Right forelimb (tissue), 1 donor: ENCODE measurements at places on chromosomes 1 and 21.

DNA sequence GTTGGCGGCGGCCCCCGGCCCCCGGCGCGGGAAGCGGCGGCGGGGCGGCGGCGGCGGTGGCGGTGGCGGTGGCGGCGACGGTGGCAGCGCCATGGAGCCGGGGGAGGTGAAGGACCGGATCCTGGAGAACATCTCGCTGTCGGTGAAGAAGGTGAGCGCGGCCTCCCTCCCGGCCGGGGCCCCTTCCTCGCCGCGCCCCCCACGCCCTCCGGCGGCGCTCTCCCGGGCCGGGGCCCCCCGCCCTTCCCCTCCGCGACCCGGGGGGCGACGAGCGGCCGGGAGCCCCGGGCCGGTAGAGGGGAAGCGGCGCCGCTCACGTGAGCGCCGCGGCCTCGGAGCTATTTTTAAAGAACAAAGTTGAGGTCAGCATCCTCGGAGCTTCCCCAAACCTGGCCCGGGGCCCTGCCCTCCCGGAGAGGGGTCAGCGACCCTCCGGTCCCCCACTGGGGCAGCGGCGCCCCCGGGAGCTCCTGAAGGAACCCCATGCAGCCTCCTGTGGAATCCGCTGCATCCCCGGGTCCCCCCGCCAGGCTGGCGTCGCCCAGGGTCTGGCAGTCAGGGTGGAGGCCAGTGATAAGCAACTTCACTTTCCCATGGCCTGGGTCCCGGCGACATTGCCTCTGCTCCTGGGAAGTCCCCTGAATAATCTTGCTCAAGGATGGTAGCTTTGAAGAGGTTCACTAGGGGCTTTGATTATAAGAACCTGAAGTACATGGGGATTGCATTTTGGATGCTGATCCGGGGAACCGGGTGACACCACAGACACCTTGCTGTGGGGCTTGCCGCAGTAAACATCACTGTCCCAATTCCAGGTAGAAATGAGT lies 560 bp downstream of the PLEKHM2 start:
- peak; percentile 64 for DNase-seq

DNA sequence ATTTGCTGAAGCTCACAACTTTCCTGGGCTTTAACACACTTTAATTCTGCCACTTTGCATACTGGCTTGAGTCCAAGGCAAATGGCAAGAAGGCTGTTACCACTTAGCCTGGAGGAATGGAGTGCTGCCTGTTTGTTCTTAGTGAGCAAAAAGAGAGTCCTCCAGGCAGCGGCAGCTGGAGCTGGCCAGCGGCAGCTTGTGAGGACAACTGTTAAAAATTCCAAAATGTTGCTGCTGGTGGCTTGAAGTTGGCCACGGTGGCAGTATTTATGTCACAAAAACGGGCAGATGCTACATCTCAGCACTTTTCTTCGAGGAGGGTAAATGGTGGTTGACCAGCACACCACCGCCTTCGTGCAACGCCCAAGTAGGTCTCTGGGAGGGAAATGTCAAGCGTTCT lies 27.3 kb downstream of the STPG1 start:
- no peak for DNase-seq

DNA sequence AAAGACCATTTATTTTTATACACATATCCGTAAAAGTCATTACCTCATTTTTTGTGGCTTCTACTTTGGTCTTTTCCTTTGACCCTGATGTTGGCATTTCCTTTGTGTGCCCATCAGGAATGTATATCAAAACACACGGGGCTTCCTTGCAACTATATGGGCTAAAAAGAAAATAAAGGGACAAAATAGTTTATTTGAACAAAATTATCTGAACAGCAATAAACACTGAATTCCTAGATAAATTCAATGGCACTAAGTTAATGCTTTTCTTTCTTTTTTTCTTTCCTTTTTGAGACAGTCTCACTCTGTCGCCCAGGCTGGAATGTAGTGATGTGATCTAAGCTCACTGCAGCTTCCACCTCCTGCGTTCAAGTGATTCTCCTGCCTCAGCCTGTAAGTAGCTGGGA lies 45.2 kb downstream of the EPRS1 start:
- no peak for DNase-seq

GRCh38 chr1:117587499-117588356 lies 18.1 kb upstream of the TENT5C start:
- no peak for DNase-seq

DNA sequence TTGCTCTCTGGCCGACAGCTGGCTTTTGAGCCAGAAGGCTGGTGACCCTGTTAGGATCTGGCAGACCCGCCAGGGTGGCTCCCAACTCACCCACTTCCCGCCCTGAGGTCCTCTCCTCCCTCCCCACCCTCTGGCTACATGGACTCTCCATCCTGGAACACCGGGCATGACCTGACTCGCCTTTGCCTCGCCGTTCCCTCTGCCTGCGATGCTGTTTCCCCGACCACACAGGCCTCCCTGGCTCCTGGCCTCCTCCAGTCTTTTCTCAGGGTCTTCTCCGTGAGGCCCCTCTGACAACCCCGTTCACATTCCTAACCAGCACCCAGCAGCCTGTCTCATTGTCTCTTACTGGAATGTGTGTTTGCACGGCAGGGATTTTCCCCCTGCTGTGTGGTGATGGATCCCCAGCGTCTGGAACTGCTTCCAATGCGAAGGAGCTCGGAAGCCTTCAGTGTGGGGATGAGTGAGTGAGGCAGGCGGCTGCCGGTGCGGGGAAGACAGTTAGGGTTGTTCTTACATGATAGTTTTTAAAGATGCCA lies 46.0 kb upstream of the POFUT2 start:
- DNase-seq: no peak

GRCh38 chr1:69733061-69733460 lies 165.3 kb downstream of the LRRC7 start:
- DNase-seq: no peak

DNA sequence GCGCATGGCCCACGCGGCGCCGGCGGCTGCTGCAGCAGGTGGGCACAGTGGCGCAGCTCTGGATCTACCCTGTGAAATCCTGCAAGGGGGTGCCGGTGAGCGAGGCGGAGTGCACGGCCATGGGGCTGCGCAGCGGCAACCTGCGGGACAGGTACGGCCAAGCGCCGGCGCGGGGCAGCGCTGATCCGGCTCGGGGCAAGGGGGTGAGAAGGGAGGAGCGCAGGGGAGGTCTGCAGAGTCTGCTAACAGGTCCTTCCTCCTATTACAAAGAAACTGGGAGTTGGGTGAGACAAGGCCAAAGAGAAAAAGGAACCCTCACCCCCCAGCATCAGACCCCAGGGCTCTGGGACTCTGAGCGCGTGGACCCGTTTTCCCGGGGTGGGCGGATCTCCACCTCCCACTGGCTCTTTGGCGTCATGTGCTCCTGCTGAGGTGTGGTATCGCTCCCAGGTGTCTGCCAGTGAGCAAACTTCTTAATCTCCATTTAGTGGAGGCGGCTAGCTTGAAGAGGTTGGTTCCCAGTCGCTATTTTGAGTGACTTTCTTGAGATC lies 431 bp downstream of the MTARC1 start:
- no peak for DNase-seq

DNA sequence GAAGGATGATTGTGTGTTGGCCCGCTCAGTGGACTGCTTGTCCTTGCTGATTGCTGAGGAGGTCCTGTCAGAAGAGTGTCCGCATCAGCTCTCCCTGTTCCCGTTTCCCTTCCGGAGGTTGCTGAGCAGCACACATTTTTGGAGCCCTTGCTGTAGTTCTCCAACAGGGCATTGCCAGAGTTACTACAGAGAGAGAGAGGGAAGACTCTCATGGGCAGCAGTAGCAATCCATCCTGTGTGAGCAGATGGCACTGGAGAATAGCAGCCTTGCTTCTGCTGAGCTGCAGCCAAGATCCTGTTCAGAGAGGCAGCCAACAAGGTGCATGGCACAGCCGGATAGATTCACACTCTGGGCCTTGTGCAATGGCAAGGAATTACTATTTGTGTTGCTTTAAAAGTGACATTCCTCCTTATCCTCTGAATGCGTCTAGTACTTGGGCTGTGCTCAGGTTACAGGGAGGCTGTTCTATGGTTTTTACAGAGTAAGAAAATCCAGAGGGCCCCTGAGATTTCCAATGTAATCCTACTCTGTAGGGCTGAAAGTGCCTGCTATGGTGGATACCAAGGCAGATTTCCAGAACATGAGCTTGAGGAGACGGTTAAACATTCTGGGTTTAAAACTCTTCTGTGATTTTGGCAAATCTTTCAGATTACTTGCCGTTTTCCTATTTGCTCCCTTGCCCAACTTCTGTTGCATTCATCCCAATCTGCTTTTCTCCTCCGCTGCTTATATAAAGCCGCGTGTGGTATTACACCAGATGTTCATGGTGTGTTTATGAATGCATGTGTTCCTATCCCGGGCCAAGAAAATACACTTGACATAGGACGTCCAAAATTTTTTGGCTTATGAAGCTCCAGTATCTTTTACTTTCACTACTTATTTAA lies 27.4 kb downstream of the AK4 start:
- DNase-seq: peak; percentile 51

DNA sequence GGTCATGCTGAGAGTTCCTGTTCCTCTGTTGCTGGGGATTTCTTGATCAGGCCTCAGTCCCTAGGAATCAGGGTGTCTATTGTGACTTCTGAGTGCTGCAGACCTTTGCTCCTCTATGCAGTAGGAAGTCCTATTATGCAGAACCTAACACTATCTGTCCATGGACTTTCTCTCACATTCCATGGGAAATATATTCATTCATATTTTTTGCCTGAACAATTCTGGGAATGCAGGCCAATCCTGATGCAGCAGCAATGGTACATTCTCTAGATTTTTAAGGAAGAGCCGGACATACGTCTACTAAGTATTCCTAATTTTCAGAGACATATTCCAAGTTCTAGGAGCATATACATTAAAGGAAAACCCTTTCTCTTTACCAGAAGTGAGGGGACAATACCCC lies 61.1 kb upstream of the C1orf87 start:
- no peak for DNase-seq

DNA sequence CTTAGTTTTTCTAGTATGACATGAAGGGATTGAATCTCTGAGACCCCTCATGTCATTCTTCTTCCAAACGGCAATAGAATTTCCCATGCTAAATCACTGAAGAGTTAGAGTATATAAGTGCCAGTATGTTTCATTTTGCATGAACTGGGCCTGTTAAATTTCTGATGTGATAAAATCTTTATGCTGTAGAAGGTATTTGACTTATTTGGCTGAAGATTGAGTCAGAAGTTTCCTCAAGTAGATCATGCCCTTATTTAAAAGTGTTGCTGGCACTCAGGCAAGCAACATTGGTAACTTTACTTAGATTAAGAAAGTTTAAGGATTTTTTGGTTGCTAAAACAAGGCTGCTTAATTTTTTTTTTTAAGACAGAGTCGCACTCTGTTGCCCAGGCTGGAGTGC lies 13.3 kb downstream of the ATF6 start:
- no peak for DNase-seq

GRCh38 chr1:204859861-204860267 lies 10.8 kb upstream of the NFASC start:
- DNase-seq: no peak

DNA sequence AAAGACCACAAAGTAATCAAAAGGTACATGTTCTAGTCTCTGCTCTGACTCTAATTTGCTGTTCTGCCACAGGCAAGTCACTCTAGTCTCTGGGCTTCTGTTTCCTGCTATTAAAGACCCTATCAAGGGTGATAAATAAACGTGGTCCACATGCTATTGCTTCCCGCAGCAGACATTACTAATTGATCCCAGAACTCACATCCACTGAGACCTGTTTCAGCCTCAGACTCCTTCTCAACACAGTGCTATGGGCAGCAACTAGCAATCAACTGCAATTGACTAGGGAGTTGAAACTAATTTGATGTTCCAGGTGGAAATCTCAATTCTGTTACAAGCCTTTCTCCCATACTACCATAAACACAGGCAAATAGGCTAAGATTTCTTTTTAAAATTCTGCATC lies 150.5 kb downstream of the KAZN start:
- DNase-seq: no peak

GRCh38 chr1:10629816-10630571 lies 155.2 kb downstream of the PEX14 start:
- no peak for DNase-seq

DNA sequence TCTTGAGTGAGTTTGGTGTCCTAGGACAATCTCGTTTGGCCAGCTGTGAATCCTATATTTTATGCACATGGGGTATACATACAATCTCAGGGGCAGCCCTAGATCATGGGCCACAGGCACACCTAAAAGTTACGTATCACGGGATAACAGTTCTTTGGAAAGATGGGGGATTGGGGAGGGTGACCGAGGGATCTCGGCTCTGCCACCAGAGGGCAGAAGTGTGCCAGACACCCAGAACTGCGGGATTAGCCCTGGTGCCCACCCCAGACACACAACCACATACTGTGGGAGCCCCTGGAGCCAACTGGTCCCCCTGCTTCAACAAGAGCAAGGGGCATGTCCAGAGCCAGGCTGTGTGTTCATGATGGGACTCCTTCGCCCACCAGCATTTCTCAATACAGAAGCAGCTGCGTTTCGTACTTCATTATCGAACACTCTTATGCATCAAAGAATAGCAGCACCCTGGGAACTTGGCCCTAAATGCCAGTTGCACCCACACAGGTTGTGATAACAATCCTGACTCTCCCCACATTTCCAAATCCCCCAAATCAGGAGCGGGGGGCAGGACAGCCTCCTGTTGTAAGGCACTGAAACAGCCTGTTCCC lies 37.4 kb downstream of the TMCO4 start:
- DNase-seq: no peak

DNA sequence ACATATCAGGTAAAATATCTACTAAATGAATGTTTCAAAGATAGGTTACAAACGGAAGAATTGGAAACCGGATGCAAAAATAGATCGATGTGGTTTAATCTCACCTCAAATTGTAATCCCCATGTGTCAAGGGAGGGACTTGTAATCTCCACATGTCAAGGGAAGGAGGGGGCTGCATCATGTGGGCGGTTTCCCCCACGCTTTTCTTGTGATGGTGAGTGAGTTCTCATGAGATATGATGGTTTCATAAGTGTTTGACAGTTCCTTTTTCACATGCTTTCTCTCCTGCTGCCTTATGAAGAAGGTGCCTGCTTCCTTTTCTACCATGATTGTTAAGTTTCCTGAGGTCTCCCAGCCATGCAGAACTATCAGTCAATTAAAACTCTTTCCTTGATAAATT lies 408.7 kb upstream of the TMPRSS15 start:
- DNase-seq: no peak

- DNase-seq: no peak
Measured at GRCh38 chr1:67094191-67094590, 40.2 kb upstream of the SLC35D1 start.

DNA sequence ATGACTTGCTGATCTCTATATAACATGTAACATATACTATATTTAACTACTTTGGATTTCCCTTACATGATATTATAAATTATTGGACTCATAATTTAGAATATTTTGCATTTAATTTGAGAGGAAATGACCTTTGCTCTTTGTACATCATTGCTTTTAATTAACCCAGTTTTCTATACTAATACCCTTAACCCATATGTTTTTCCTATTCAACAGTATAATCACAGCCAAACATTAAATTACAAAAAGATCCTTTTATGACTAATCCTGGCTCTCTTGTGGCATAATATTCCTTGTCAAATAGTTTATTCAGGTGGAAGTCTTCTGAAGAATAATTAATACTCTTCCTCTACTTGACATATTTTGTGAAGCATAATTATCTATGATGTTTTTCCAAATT lies 56.0 kb upstream of the GPR52 start:
- DNase-seq: no peak
